Activated gamma-delta T cell (primary cell): ENCODE measurements at places on chromosomes 4 and X.

DNA sequence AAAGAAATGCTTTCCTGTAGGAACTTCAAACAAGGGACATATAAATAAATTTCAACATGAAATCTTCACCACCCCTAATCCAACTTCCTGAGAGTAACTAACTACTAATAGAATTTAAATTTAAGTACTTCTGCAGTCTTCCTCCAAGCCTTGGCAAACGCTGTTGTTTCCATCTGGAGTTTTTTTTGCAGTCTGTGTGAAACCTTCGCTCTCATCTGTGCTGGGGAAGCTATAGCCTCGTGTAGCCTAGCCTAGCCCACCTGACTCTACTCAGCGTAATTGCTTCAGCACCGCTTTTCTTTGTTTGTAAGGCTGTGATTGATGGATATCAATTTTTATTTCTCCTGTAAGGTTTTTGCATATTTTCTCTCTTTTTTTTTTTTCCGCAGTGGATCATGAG lies 30.9 kb downstream of the STOX2 start:
- no peak for DNase-seq

GRCh38 chrX:102658556-102658955 lies 7.3 kb downstream of the GPRASP1 start:
- no peak for DNase-seq

GRCh38 chrX:14865201-14865600 lies 7.7 kb downstream of the FANCB start:
- no peak for DNase-seq

GRCh38 chrX:21963269-21963668 lies 22.8 kb downstream of the SMS start:
- DNase-seq: no peak
